Iris pigment epithelial cell (primary cell): ENCODE measurements at places on chromosomes 4 and X.
A peak's percentile ranks its signal among the peaks of the same experiment; 100 is the strongest.

DNA sequence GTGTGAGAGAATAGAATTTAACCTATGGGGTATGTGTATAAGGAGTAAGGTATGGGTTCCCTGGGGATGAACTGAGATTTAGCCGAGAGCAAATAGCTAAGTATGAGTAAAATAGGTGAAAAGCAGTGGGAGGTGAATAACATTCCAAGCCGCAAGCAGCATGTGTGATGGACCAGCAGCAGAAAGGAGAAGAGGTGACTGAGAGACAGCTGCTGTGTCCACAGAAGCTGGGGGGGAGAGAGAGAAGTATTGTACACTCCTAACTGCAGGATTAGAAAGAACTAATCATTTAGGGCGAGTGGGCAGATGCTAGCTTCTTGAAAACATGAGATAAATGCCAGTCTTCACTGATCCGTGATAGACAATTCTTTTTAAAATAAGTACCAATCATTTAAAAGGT, 296.0 kb downstream of the KLHL4 start:
- DNase-seq, result no peak

DNA sequence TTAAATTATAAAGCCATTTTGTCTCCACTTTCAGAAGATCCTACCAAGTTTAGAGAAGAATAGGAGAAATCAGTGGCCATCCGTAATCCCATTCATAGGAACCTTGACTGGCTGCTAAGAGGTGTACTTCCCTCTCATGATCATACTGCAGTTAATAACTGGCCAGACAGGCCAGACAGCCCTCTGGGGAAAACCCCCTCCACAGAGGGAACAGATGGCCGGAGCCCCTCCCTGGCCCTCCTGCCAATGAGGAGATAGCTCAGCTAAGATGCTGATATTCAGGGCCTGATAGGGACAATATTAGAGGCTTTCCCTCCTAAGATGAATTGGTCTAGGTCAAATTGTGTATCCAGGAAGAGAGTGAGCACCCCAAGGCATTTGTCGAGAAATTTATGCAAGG, 200.0 kb upstream of the MAOA start:
- DNase-seq, result no peak

- no peak for DNase-seq
These were observed 20.3 kb upstream of the HGFAC start for GRCh38 chr4:3421470-3421869.

DNA sequence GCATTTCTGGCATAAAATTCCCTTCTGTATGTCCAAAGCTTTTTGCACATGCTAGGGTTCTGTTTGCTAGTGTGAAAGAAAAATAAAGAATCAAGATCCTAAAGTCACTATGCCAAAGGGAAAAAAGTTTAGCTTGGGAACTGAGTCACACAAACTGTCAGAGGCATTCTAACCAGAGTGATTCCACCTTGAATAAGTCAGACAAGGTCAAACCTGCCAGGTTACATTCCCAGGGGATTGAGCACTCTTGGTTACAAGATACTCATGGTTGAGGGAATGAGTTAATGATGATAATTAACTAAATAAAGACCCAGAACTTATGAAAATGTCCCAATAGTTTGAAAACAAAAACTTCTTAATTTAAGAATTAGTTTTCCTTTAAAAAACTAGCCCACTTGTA, 13.7 kb upstream of the UGT2B17 start:
- DNase-seq, result no peak

DNA sequence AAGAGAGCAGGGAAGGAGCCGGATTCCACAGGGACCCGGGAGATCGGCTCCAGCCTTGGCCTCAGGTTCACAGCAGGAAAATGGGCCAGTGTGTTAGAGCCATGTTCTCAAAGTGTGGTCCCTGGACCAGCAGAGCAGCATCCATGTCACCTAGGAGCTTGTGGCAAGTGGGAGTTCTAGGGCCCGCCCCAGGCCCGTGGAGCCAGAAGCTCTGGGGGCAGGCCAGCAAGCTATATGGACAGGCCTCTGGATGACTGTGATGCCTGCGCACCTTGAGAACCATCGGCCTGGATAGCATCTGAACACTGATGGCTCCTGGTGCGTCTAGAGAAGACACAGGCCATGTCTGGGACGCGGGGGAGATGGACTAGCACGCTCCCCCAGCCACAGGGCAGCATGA, 33.7 kb downstream of the SH3TC1 start:
- DNase-seq, result no peak

- DNase-seq, result no peak
These were observed 7.8 kb upstream of the UGT2B7 start for GRCh38 chr4:69088473-69088872.

DNA sequence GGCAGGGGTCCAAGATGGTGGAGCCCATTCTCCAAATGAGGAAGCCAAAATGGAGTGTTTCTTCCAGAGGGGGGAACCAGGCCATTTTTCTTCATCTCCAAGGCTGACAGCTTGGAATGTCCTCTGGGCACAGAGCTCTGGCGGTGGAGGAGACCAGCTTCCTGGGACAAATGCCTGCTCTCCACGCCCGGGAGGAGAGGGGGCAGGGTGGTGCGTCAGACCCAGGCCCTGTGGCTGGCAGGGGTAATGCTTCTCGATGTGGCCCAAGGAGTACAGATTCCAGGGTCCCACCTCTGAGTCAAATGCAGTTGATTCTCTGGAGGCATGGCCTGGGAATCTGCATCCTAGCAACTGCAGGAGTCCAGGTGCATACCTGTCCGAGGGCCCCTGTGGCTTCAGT, 44.6 kb upstream of the ADRA2C start:
- DNase-seq, result no peak

- no peak for DNase-seq
These were observed 374.9 kb downstream of the MAGEB5 start for GRCh38 chrX:26590849-26591248.

GRCh38 chrX:68571610-68572311, 72.9 kb downstream of the YIPF6 start:
- DNase-seq, result peak; percentile 74

- DNase-seq, result peak; percentile 19
These were observed 230.8 kb downstream of the SHOX start for GRCh38 chrX:861340-861890.

DNA sequence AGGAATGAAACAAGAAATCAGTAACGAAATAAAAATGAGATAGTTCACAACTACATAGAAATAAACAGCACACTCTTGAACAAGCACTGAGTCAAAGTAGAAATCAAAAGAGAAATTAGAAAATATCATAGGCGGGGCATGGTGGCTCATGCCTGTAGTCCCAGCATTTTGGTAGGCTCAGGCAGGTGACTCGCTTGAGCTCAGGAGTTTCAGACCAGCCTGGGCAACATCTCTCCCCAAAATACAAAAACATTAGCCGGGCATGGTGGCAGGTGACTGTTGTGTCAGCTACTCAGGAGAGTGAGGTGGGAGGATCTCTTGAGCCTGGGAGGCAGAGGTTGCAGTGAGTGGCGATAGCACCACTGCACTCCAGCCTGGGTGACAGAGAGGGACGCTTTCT, 714.4 kb downstream of the GLUD2 start:
- DNase-seq, result no peak

- no peak for DNase-seq
These were observed 940.3 kb upstream of the LCORL start for GRCh38 chr4:18961879-18962278.

GRCh38 chrX:121921258-121921657, 873.8 kb downstream of the GLUD2 start:
- DNase-seq, result no peak

- peak; percentile 66 for DNase-seq
These were observed 493 bp upstream of the UCHL1 start for GRCh38 chr4:41256131-41256739.

- DNase-seq, result no peak
These were observed 666.4 kb downstream of the ADGRL3 start for GRCh38 chr4:61866378-61867030.

- DNase-seq, result no peak
These were observed 608.0 kb downstream of the TLL1 start for GRCh38 chr4:166481055-166481454.

DNA sequence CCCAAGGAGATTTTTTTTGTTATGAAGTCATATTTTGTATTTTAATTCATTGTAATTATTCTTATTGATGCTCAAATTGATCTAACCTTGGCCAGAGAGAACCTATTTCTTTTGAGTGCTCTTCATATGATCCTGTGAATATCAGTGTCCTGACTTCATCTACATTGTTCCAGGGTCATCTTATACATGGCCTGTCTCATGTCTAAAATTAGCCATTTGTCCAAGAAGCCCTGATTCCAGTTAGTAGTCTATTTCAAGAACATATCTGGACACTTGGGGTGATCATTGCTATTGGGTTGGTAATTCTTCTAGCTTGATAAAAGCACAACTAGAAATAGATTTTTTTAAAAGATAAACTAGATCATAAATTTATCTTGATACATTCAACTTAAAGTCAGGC, 266.2 kb downstream of the SPRY1 start:
- DNase-seq, result no peak

DNA sequence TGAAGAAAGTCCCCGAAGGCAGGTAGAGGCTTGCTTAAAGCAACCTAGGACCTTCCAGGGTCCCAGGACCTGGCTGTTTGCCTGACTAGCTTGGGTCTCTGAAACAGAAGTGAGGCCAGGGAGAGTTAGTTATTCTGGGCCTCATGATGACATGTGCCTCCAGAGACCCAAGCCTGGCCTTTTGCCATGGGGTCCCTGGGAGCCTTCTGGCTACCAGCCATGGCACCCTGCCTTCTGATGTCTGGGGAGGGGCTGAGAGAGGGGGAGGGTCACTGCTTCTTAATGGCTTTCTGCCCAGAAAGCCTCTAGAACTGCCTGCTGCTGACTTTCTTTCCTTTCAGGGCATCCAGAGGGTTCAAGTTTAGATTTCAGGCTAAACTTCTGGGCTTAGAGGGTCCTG, 1.0 kb upstream of the STARD8 start:
- DNase-seq, result no peak

- peak; percentile 6 for DNase-seq
These were observed 2.0 kb upstream of the FATE1 start for GRCh38 chrX:151713849-151714248.

- peak; percentile 18 for DNase-seq
These were observed 181.5 kb downstream of the GC start for GRCh38 chr4:71602289-71602900.

GRCh38 chr4:65943076-65943475, 272.8 kb upstream of the EPHA5 start:
- DNase-seq, result peak; percentile 76

- DNase-seq, result peak; percentile 35
These were observed 83.4 kb upstream of the MID1IP1 start for GRCh38 chrX:38717871-38718270.

DNA sequence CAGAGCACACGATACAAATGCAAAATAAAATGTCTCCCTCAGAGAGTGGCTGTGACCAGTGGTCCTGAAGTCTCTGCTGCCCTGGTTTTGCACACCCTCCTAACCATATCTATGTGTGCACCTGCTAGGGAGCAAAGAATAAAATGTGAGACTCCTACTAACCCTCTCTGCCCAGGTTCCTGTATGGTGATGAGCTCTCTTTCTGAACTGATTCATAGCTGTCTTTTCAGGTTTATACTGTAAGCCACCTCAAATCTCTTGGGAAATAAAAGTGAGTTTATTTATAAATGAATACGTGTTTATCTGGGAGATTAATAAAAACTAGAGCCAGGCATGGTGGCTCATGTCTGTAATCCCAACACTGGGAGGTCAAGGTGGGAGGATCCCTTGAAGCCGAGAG, 126.0 kb upstream of the RBPJ start:
- DNase-seq, result no peak

DNA sequence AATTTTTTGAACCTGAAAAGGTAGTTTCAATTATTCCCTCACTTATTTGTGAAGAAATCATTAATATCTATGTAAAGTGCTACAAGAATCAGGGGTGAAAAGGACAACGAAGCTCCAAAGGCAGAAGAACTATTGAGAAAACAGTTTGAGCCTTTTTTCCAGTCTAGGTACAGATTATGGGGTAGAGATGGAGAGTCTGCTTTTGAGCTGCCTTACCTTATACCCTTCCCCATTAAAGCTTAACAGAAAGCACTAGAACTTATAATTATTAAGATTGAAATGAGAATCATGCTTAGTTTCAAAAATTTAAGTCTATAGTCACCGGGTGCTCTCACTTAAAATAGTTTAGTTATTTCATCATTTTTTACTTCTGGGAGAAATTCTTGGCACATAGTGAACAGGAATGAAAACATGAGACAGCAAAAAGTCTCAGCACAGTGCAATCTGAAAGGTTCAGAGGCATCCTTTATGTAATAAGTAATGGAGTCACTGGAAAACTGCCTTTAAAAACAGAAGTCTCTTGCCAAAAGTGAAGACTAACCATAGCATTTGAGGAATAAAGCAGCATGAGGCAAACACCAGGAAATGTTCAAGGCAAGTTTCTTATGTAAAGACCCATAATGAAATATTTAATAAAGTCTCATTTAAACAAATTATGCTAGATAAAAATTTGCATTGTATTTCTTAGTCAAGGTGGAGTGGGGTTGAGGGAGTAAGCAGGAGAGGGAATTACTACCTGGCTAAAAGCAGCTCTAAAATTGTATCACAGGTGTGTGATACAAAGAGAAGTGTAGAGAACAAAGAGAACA, 5.1 kb upstream of the DCLK2 start:
- peak; percentile 93 for DNase-seq

DNA sequence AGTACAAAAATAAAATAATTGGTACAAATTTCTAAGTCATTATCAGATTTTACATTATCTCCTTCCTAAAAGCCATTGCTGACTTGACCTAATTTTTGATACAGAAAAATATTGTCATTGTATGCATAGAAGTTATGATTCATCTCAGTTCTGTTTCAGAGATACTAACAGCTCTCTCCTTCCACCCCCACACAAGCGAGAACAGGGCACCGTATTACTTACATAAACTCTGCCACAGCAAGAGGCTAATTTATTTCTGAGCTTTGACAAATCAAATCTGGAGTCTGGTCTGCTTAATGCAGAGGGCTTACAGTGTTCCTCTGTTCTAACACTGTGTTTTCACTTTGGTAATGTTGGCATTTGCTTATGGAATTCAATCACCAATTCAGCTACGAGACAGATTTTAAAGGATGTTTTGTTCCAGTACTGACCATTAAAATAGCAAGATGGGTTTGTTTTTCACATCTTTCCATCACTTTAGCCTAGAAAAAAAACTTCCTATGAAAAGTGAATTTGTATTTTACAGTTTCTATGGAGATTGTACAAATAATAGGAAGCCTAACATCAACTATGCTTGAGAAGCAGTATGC, 181.8 kb downstream of the USP46 start:
- DNase-seq, result no peak

DNA sequence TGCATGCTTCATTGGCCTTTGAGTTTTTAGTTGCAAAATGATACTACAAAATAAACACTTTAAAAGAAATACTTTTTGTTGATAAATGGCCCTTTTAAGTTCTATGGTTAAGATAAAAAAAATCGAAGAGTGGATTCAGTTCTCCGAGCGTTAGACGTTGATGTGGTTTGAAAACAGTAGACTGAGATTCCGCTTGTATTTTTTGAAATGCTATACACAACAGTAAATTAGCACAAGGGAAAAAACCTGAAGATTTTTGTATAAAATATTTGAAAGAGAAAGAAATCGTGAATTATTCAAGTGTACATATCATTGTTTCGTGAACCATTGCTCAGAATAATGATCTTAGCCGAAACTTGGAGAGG, 1.4 kb downstream of the BMP2K start:
- DNase-seq, result no peak

- DNase-seq, result peak; percentile 82
These were observed 69.5 kb downstream of the AR start for GRCh38 chrX:67613366-67613765.
